ENCODE measurements at places on chromosomes 5 and 9.

DNA sequence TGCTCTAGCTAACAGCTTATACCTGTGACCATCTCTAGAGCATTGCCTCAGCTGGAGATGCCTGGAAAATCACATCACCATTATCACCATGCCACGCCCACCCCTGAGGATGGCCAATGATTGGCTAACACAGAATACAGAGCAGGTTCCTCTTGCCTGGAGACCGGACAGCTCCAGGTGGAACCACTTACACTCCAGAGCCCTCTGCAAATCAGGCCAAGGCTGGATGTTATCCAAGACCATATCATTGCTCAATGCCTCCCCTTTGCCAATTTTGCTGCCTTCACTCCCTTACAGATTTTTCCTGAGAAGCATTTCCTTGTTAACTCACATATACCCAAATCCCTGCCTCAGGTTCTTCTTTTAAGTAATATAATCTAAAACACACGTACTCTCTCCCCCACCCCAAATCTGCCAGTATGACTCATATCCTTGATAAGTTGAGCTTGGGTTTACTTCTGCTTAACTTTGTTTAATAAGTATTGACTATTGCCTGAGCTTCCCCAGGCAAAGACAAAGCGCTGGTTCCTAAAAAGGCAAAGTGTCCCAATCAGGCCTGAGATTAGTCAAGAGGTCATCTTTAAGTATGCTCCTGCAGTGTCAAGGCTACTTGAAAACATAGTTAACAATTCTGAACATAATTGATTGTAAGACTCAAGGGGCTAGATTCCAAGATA, 309.6 kb downstream of the EPB41L4A start:
- peak; percentile 5 for DNase-seq

DNA sequence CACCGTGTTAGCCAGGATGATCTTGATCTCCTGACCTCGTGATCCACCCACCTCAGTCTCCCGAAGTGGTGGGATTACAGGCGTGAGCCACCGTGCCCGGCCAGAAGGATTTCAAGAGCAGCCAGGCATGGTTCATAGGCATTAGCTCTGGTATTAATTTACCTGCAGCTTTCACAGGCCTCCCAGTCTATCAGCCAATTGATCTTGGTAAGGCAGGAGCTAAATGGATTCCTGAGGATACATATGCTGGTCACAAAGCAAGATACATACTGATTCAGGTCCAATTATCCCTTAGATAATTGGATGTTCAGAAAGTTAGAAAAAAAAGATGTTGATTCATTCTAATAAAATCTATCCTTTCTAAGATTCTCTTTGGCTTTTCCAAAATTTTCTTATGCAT, 487.1 kb downstream of the TLE1 start:
- DNase-seq = no peak

- DNase-seq = no peak
Measured at GRCh38 chr9:77495834-77496671, 152.1 kb downstream of the GNA14 start.

DNA sequence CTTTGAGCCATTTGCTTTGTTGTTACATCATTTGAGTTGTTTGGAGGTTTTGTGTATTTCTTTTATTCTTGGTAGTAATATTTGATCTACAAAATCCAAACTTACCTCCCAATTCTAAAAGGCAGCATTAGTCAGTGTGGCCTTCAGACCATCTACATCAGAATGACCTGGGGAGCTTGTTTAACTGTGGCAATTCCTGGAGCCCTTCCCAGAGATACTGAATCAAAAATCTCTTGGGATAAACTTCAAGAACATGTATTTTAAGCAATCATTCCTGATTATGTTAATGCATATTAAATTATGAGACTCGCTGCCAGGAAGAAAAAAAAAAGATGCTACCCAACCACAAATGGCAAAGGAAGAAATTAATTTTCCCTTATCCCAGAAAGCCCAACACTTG, 268.9 kb upstream of the PDE4D start:
- no peak for DNase-seq

- DNase-seq = no peak
Measured at GRCh38 chr5:66351813-66352212, 207.7 kb downstream of the SREK1 start.

DNA sequence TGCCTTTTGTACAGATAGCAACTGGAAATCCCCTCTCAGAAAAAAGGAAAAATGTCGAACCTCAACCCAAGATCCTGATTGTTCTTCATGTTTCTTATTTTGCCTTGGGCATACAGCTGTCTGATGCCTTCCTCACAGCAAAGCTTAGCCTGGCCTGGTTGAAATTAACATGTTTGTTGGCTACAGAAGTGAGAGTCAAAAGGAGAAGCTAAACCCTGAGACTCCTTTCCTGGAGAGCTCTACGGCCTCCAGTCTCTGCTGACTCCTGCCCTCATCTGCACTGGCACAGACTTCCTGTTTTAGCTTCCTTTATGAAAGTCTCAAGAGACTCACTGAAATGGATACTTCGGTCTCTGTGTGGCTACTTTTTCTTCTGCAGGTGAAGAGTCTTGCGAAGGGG, 186.7 kb downstream of the PARP8 start:
- DNase-seq = no peak

GRCh38 chr5:73908395-73908794, 282.4 kb downstream of the ARHGEF28 start:
- DNase-seq = no peak

- no peak for DNase-seq
Measured at GRCh38 chr5:102666164-102666946, 88.8 kb upstream of the PAM start.

DNA sequence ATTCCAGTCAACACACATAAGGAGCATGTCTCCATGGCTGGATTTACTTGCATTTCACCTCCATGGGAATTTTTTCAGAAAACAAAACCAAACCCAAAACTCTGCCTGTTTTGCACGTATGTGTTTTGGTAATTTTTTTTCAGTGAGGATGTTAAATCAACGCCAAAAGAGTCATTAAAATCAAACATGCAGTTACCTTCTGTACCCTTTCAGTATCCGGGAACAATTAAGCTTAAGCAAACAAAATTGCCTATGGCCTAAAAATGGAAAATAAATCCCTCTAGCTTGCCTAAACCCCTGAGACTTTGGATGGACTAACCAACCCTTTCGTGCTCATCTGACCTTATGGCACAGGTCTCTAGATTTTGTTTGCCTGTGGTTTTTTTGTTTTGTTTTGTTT, 209.2 kb upstream of the KLF4 start:
- DNase-seq = no peak

GRCh38 chr5:59348189-59348588, 545.3 kb downstream of the PDE4D start:
- no peak for DNase-seq

DNA sequence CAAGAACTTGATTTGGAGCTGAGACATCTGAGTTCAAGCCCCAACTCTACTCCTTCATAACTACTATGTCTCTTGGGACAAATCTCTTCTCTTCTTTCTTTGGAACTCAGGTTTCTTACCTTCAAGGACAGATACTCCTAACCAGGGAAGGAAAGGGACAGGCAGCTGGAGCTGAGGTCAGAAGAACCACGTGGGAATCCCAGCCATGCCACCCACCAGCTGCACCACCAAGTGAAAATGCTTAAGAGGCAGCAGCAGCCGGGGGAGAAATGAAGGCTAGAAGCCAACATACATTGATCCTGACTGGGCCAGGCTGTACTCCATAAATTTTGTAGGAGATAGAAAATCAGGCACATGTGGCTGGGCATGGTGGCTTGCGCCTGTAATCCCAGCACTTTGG, 9.6 kb upstream of the OR5C1 start:
- no peak for DNase-seq

GRCh38 chr5:96936431-96937320, 796 bp downstream of the LNPEP start:
- peak; percentile 21 for DNase-seq

DNA sequence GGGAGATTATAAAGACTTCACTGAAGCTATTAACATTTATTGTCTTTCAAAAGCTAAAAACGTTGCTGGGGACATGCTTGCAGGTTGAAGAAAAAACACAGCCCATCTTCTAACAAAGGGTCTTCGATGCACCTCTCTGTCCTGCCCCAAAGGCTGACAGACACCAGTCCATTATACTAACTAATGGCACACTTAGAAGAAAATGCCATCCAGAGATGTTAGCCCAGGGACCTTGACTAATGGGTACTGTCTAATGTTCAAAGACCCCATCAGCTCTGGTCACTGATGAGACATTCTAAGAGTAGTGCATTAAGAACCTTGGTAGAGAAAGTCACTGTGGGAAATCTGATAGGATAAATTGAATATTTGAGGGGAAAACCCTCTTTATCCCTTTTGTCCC, 124.9 kb downstream of the EBF1 start:
- no peak for DNase-seq

- no peak for DNase-seq
Measured at GRCh38 chr9:129160712-129161533, 17.1 kb downstream of the IER5L start.

DNA sequence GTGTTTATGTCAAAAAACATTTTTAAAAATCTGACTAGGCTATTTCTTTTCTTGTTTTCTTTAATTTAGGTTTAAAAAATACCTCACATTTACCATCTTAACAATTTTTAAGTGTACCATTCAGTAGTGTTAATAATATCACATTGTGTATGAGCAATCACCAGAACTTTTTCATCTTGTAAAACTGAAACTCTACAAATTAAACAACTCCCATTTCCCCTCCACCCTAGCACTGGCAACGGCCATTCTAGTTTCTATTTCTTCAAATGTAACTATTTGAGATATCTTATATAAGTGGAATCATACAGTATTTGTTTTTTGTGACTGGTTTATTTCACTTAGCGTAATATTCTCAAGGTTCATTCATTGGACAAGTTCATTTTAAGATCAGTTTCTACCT, 27.7 kb downstream of the PLCXD3 start:
- DNase-seq = no peak

DNA sequence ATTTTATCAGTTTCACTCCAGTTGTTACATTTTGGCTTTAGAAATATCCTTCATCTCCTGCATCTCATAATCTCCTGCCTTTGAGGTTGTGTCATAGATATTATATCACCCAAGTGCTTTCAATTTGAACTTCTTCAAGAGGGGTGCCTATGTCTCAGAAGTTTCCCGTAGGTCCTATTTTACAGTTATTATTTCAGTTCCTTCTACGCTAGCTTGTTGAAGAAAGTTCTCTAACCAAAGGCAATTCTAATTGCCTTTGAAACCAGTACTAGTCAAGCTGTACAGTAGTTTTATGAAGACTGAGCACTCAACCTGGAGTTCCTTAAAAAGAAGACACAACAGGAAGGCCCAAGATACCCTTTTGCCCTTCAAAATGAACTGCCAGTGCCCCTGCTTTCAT, 116.4 kb downstream of the ZCCHC7 start:
- no peak for DNase-seq

GRCh38 chr9:97840521-97840920, 12.5 kb upstream of the FOXE1 start:
- no peak for DNase-seq

GRCh38 chr9:133163504-133164172, at the start of gene GBGT1:
Gene GBGT1 (minus strand): TSS chr9:133163914. CDS start chr9:133162412, 1,502 bp downstream.
- DNase-seq = peak; percentile 68

GRCh38 chr5:169627551-169627950, 9.5 kb upstream of the DOCK2 start:
- no peak for DNase-seq

GRCh38 chr9:96460470-96460869, 10.5 kb downstream of the HABP4 start:
- no peak for DNase-seq

GRCh38 chr5:82246960-82247574, 31.1 kb downstream of the RPS23 start:
- DNase-seq = no peak

DNA sequence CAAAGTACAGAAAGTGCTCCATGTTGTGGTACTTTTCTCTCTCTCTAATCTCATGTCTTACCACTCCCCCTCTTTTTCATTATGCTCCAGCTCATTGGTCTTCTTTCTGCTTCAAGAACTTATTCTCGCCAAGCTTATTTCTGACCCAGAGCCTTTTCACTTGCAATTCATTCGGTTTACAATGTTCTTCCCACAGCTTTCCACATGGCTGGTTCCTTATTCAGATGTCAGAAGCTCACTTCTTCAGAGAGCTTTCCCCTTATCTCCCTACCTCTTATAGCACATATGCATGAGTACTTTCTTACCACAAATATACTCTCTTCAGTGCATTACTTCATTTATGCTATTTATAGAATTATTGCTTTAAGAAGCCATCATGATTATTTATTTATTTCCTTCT, 338.8 kb upstream of the ATP10B start:
- DNase-seq = no peak

- no peak for DNase-seq
Measured at GRCh38 chr5:180817893-180818674, 15.5 kb upstream of the MGAT1 start.

GRCh38 chr5:63228154-63228553, 649.5 kb downstream of the LRRC70 start:
- DNase-seq = no peak

- no peak for DNase-seq
Measured at GRCh38 chr9:127987103-127987614, 6.4 kb upstream of the EEIG1 start.

DNA sequence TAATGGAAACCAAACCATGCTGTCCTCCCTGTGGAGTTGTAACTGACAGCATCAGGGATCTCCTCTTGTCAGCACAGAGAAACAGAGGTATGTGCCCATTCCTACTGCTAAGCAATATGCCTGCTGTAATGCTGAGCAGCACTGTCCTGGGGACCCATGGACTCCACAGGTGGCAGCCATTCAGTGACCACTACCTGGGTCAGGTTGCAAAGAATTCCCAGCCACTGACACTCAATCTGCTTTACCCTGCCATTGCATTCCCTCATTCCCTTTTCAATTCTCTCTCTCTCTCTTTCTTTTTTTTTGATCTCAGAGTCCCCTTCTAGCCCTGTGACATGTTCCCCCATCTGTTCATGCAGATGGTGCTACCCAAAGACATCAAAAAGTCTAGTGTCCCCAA, 104.1 kb downstream of the GABRB2 start:
- no peak for DNase-seq

DNA sequence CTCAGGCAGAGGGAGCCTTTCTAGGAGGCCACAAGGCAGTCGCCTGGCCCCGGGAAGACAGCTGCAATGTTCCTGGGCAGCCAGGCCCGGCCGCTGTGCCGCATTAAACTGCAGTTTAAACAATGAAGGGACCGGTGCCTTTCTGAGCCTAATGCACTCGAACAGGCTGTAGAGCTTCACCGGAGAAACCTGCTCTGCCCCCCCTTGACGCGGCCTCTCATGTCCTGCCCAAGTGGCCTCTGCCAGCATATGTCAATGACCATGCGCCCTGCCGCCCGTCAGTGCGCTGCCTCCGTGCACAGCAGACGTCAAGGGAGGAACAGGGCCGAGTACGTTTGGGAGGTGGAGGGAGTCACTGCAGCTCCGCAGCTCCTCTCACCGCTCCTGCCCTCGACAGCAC, 38.4 kb upstream of the BARHL1 start:
- DNase-seq = no peak

GRCh38 chr5:6875376-6875775, 162.1 kb downstream of the TENT4A start:
- no peak for DNase-seq

All from HTR-8/SVneo (cell line).